ENCODE measurements at places on chromosomes 16 and 17.
A peak's percentile ranks its signal among the peaks of the same experiment; 100 is the strongest.

- DNase-seq, result no peak
Measured at GRCh38 chr16:78553268-78554039, 454.0 kb downstream of the WWOX start.

DNA sequence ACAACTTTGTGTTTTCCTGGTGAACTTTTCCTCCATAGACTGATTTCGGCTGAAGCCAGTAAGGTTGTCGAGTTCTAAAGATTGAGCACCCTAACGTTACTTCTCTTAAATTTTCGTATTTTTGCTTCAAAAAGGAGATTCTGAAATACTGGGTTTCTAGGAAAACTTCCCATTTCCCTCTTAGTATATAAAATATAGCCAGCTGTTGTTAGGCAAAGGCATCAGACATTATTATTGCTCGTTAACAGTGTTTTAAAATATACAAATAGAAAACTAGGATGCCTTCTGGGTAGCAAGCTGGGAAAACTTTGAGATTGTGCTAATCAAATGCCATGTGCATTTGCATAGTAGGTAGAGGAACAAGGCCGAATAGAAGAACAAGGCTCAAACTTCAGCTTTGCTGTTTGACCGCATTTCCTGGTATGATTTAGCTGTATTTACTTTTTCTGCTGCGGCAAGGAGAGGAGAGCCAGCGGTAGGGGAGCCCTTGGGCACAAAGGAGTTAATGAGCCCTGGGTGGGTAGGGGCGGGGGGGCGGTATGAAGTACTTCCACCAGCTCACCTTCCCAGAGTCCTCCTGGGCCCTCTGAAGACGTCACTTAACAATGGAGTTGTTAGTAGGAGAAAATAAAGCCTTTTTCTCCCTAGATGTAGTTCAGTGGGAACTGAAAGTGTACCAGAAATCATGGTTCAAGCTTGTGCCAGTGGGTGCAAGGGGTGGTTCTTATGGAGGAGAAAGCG lies 151.9 kb downstream of the MSI2 start:
- no peak for DNase-seq

- no peak for DNase-seq
Measured at GRCh38 chr16:2242598-2242997, 6.4 kb downstream of the DNASE1L2 start.

DNA sequence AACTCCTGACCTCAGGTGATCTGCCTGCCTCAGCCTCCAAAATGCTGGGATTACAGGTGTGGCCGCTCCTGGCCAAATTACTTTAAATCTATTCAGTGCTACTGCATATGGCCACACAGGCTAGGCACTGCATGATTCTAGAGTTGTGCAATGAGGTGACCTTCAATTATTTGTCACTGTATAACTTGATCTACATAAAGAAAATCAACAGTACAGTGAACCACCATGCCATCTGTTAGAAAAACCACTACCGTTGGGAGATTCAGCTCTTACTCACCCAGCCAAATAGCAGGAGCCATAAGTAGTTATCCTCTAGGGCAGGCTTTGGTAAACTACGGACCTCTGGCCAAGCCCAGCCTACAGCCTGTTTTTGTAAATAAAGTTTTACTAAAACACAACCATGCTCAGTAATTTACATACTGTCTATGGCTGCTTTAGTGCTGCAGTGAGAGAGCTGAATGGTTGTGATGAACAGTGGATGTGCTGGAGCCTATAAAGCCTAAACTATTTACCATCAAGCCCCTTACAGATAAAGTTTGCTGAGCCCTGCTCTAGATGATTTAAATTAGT lies 40.7 kb upstream of the TANC2 start:
- DNase-seq, result no peak

- DNase-seq, result no peak
Measured at GRCh38 chr17:71725811-71726210, 395.0 kb upstream of the SOX9 start.

DNA sequence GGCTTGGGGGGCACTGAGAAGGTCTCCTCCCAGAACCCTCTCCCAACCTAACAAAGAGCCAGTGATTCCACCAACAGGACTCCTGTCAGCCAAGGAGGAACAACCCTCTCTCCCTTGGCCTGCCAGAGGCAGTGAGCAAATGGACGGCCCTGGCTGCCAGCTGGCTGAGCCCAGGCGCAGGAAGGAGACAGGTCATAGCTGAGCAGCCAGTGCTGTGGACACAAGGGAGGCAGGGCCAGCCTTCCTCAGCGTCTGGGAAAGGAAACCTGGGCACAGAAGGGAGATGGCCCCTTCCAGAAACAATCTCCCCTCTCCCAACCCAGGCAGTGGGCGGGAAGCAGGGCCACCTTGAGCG lies 2.1 kb downstream of the MPO start:
- no peak for DNase-seq

- no peak for DNase-seq
Measured at GRCh38 chr16:85611194-85611443, 2.0 kb upstream of the GSE1 start.

DNA sequence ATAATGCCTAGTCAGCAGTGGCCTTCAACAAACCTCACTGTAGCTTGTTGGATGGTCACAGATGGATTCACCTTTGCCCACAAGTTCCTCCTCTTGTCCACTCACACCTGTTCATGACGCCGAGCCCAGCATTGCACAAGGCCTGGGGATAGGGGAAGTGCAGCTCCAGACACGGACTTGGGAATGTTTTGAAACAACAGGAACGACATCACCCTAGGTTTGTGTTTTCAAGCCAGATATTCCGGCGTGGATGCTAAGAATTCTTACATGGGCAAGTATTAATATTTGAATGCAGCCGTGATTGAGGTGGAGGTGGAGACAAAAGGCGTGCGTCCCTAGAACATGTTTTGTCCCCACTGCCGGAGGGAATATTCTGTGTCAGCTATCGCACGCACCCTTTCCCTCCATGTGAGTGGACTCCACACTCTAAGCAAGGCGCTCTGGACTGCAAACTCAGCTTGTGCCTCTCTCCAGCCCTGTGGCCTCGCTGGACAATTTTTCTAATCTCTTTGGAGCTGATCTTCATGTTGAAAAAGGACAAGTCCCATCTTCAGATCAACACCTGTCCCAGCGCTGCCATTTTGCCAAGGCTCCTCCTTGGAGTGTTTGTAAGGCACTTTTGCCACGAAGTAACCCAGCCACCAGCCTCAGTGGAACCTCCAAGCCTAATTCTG lies 2.0 kb upstream of the BANP start:
- no peak for DNase-seq

DNA sequence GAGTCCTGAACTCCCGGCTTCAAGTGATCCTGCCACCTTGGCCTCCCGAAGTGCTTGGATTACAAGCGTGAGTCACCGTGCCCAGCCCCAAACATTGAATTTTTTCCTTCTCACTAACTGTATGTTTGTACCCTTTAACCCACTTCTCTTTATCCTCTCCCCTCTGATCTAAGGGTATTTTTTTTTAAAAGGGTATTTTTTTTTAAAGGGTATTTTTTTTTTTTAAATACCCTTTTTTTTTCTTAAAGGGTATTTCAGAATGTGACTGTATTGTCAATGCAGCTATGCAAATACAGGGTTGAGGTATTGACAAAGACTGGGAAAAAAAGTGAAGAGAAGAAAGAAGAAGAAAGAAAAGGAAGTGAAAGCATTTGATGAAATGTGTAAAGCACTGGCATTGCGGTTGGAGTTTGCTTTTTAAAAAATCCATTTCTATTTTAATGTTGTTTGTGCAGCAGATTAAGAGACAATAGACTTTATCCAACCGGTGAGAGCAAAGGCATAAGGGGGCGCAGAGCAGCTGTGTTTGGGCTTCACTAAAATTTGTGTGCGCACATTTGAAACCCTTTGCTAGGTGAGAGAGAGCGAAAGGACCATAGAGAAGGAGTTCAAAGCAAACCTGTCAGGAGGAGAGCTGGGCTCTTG lies 42.4 kb downstream of the SYT17 start:
- DNase-seq, result no peak

DNA sequence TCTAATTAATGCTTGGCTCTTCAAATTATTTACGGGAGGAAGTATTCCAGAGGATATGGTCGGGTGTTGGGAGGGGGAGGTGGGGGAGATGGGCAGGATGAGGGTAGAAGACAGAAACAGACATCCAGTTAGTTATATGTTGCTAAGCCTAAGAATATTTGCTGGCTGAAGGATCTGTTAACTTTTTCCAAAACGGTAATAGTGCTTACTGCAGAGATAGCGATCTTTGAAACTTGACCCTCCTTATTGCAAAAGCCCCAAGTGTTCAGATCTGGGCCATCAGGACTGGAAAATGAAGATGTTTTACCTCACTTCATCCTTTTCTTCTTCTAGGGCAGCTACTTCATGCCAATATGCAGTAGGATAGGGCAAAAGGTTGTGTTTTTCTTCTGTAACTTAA lies 27.0 kb upstream of the MMD start:
- no peak for DNase-seq

- DNase-seq, result no peak
Measured at GRCh38 chr16:83854420-83854819, 44.5 kb upstream of the MLYCD start.

- DNase-seq, result no peak
Measured at GRCh38 chr16:28846933-28847273, 755 bp upstream of the TUFM start.

GRCh38 chr17:59504821-59505220 lies 60.6 kb upstream of the DHX40 start:
- no peak for DNase-seq

DNA sequence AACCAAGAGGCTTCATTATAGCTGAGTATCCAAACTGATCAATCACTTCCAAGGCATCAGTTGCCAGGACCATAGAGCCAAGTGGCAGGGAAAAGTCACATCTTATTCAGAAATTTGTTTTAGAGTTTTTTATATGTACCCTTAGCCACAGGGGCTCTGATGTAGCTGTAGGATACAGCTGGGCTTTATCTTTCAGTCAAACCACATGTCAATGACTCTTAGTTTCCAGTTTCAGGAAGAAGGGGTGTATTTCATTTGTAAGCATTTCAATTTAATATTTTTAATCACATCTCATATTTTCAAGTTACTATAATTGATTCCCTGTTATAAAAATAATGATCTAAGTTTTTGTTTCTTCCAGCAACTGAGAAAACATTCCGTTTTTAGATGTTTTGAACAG lies 2.9 kb upstream of the FLCN start:
- peak; percentile 10 for DNase-seq
